ENCODE measurements at places on chromosomes 13 and 19. TPM values are rescaled to one million over a fixed set of nuclear protein-coding genes. Genes with fewer than 3 reads are reported as not detected.

GRCh38 chr19:47545061-47545948 lies 27.6 kb downstream of the ZNF541 start:
- DNase-seq: no peak

The NTN5 gene
- polyA plus RNA-seq: 0.11 TPM

GRCh38 chr19:57786286-57786685 lies 16.8 kb downstream of the ZNF586 start:
- no peak for DNase-seq

DNA sequence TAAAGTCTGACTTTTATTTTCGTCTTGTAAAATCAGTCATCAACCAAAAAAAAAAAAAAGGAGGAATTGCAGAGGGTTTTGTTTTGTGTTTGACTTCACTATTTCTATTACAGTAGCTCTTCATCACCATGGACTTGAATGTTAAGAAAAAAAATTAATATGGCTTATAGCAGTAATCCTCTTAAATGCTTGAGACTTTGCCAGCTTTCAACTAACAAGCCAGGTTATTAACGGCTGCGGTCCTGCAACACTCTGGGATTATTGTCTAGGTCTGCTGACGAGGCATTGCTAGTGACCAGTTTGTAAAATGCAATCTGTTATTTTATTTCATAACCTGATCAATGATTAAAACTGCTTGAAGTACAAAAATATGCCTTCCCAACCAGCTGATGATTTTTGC lies 647.2 kb upstream of the KLHL1 start:
- no peak for DNase-seq

The IGFL3 gene
- not detected for polyA plus RNA-seq

DNA sequence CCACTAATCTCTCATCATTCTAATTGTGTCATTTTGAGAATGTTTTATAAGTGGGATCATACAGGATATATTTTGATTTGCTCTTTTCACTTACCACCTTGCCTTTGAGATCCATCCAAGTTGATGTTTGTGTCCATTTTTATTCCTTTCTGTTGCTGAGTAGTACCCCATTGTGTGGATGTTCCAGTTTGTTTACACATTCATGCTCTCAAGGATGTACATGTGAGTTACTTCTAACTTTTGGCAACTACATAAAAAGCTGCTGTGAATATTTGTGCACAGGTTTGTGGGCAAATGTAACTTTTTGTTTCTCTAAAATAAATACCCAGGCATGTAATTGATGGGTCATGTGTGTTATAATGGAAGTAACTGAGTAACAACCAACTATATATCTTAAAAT lies 64.9 kb downstream of the RFC3 start:
- no peak for DNase-seq

DNA sequence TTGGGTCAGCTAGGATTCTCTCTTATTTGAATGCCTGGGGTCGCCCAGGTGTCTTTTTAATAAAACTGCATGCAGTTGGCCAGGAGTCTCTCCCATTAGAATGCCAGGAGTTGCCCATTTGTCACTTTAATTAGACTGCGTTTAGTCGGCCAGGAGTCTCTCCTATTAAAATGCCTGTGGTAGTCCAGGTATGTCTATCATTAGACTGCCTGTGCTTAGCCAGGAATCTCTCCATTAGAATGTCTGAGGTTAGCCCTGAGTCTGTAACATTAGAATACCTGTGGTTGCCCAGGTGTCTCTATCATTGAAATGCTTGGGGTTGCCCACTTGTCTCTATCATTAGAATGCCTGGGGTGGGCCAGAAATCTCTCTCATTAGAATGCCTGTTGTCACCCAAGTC lies 1470.9 kb downstream of the UQCRFS1 start:
- no peak for DNase-seq

The RNF225 gene
- not detected for polyA plus RNA-seq

The ZNF729 gene
- not detected for polyA plus RNA-seq

- no peak for DNase-seq
Observed at GRCh38 chr13:108408672-108409071, 139.2 kb downstream of the TNFSF13B start.
